ENCODE measurements at places on chromosomes 13 and 19.

DNA sequence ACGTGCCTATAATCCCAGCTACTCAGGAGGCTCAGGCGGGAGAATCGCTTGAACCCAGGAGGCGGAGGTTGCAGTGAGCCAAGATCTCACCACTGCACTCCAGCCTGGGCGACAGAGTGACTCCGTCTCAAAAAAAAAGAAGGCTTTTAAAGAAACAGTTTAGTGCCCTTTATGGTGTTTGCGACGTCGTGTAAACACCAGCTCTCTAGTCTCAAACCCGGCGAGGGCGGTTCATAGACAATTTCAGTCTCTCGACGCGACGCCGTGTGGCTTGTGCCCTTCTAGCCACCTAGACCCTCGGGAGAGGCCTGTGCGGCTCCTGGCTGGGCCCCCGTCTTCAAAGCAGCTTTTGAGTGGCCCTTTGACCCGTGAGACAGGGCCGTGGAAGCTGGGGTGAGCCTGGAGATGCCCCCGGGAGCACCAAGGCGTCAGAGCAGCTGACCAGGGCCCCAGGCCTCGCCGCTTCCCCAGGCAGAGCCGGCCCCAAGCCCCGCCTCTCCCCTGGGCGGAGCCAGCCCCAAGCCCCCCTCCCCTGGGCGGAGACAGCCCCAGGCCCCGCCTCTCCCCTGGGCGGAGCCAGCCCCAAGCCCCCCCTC lies 5.0 kb upstream of the MADCAM1 start:
- DNase-seq = no peak

DNA sequence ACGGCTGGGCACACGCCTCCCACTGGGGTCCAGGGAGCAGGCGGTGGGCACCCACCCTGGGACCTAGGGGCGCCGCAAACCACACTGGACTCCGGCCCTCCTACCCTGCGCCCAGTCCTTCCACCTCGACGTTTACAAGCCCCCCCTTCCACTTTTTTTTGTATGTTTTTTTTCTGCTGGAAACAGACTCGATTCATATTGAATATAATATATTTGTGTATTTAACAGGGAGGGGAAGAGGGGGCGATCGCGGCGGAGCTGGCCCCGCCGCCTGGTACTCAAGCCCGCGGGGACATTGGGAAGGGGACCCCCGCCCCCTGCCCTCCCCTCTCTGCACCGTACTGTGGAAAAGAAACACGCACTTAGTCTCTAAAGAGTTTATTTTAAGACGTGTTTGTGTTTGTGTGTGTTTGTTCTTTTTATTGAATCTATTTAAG lies 1.6 kb downstream of the JUNB start:
- no peak for DNase-seq

- no peak for DNase-seq
These were observed 396.7 kb upstream of the GPC6 start for GRCh38 chr13:92829930-92830329.

DNA sequence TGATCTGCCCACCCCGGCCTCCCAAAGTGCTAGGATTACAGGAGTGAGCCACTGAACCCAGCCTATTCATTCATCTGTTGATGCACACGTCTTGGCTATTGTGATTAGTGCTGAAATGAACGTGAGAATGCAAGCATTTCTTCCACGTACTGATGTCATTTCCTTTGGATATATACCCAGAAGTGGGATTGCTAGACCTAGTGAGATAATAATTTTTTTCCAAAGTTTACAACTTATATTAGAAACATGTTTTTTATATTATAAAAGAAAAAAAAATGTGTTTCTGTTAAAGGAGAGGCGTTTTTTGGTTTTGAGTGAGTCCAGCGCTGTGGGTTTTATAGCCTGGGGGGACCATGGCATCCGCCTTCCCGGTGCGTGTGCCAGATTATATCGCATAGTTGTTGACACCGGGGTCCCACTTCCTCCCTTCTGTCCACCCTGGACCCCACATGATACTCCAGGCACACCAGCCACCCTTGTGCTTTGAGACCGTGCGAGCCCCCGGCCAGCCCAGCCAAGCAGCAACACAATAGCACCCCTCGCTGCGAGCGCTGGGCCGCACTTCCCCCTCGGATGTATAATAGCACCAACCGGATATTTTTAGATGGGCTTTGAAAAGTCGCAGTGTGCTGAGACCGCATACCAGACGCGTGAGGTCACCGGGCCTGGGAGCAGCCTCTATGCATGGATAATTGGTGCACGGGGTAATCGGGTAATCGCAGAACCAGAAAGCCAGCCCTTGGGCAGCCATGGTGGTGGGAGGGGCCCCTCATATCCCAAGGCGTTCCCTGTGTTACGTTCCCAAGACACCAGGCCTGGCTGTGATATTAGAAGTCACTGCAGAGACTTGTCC lies 59.6 kb downstream of the MYO9B start:
- peak; percentile 94 for DNase-seq

DNA sequence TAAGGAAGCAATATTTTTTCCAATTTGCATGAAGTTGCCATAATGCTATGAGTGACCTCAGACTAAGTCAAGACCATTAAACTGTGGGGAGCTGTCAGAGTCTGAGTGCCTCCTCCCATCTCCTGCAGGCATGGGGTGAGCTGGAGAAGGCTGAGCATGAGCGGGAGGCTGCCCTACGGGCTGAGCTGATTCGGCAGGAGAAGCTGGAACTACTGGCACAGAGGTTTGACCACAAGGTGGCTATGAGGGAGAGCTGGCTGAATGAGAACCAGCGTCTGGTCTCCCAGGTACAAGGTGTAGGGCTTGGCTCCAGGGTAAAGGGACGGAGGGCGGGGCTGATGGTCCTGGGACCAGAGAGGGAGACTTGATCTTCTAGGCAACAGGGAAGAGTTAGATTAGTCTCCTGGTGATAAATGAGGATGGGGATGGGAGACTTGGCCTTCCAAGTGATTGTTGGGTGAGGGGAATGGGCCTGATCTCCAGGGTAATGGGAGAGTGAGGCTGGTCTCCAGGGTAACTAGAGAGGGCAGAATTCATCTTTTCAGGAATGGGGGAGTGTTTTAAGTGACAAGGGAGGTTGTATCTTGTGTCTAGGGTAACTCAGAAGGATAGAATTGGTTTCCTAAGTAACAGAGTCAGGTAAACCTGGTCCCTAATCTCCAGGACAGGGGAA lies 36.0 kb downstream of the SPTBN4 start:
- DNase-seq = no peak

- DNase-seq = no peak
These were observed 436.8 kb downstream of the FGF14 start for GRCh38 chr13:101965096-101965495.

DNA sequence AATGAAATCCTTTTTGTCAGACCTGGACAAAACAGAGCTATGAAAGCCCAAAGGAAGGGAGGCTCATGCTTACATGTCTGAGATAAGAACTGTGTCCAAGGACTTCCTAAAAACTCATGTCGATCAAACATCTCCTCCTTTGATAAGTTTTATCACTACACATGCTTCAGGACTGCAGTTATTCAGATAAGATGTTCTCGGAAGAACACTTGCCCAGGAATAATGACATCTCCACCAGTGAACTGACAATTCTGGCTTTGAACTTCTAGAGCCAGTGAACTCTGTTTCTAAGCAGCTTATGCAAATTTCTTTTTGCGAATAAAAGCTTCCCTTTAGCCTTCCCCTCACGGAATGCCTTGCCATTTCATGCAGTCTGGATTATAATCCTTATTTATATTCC lies 561.6 kb downstream of the TBC1D4 start:
- DNase-seq = no peak

GRCh38 chr13:42048342-42048683 lies at the start of gene DGKH:
Gene DGKH (plus strand): TSS chr13:42048648. CDS start chr13:42048774, 126 bp downstream.
- DNase-seq = no peak

GRCh38 chr13:92833071-92833470 lies 393.5 kb upstream of the GPC6 start:
- DNase-seq = no peak

GRCh38 chr19:3732108-3732507 lies 23.9 kb downstream of the TJP3 start:
- no peak for DNase-seq

GRCh38 chr13:91184244-91184926 lies 163.1 kb upstream of the MIR17HG start:
- DNase-seq = no peak

DNA sequence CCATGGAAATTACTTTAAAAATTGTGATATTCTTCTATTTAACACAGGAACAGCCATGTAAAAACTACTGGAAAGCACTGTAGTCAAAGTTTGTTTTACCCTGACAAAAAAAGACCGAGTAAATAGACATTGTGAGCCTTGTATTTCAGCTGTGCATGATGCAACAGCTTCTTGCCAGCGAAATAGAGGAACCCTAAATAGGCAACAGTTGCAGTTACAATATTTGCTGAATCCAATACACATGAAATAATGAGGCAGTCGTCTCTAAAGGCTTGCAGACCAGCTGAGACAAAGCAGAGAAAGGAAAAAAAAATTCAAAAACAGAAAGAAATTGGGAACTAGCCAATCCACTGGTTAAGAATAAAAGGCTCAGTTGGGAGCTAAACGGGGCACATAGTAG lies 1001.1 kb downstream of the OLFM4 start:
- no peak for DNase-seq

All from HTR-8/SVneo (cell line).